ENCODE measurements at places on chromosomes 11 and 22.

GRCh38 chr11:2694995-2695939, 4.5 kb downstream of the KCNQ1OT1 start:
- no peak for DNase-seq

GRCh38 chr11:117232911-117233409, 489 bp downstream of the RNF214 start:
- DNase-seq, result peak; percentile 30

- DNase-seq, result no peak
These were observed 12.3 kb upstream of the SH3BP1 start for GRCh38 chr22:37627121-37627520.

DNA sequence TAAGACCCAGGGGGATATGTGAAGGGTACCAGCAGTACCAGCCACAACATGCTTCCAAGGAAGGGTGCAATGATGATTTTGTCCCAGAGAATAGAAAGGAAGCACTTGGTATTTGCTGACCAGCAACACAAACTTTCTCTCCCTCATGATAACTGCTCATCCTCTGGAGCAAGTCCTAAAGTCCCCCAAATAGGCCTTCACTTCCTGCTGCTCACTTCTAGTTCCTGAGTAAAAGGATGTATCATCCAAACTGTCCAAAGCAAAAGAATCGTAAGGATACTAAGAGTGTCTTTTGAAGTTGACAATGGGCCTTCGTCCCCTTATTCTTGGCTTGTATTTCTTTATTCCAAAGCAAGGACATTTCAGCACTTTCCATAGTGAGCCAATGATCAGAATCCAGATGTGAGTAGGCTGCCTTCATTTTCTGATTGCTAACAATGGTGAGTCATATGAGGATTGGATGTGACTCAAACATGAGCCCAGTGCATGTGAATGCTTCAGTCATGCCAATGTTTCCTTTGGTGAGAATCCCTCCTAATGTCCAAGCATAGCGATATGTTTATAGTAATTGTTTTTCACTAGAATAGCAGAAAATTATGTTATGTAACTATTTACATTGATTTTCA, 243.4 kb upstream of the POU2AF2 start:
- DNase-seq, result peak; percentile 68

- no peak for DNase-seq
These were observed 201.5 kb upstream of the LUZP2 start for GRCh38 chr11:24295360-24295759.

DNA sequence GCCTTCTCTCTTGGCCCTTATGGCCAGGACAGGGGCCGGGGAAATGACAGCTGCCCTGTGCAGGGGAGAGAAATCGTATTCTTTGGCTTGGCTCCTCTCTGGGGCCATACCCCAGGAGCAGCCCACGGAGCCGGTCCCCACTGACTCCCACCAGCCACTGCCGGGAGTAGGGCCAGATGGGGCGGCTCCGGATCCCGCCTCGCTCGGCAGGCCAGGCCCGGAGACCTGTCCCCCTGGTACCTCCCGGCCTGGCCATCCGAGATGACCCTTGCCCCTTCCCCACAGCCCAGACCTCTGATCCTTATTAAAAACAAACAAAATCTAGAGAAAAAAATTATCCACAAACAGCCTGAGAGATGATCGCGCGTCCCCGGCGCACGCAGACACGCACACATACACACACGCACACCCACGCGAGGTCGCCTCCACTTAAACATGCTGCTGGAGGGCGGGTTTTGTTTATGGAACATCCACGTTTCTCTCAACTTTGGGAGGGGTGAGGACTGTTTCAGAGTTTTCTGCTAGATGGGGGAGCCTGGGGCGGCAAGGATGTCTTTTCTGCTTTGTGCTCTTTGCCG, 59.1 kb downstream of the IGLL1 start:
- peak; percentile 52 for DNase-seq

DNA sequence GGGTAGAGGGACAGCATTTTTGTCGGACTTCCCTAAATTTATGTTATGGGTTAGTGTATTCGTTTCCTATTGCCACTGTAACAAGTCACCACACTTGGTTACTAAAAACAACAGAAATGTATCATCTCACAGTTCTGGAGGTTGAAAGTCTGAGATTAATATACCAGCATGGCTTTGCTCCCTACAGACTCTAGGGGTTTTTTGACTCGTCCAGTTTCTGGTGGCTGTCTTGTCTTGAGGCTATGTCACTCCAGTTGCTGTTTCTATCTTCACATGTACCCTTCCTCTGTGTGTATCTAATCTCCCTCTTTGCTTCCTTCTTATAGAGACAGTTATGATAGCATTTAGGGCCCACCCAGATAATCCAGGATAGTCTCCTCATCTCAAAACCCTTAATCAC, 9.1 kb upstream of the CCDC179 start:
- DNase-seq, result no peak

- DNase-seq, result no peak
These were observed 3.7 kb upstream of the FLRT1 start for GRCh38 chr11:64032050-64032449.

DNA sequence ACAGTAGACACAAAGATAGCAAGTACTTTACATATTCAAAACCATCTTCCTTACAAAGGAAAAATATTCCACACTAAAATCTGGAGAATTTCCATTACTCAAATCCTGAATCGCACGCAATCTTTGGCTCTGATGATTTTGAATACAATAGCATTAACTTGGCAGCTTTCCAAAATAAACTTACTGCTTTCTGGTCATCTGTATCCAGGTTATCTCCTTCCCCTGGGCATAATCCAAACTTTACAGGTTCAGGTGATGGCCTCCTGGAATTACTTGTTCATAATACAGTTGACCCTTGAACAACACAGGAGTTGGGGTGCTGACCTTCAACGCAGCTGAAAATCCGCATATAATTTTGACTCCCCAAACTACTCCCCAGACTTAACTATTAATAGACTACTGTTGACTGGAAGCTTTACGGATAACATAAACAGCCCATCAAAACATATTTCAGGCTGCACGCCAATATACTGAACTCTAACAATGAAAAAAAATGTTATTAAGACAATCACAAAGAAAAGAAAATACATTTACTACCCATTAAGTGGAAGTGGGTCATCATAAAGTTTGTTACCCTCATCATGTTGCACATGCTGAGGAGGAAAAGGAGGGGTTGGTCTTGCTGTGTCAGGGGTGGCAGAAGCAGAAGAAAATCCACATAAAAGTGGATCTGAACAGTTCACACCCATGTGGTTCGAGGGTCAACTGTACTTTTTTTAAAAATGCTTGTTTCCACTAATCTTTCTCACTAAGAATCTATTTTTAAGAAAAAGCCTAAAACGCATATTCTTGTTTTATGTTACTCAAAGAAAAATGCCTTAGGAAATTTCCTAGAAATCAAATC, 6.5 kb downstream of the MTMR2 start:
- DNase-seq, result no peak

GRCh38 chr11:114366331-114367243, 33.7 kb downstream of the C11orf71 start:
- DNase-seq, result peak; percentile 64

GRCh38 chr22:46149512-46150033, 753 bp upstream of the PPARA start:
- DNase-seq, result no peak

GRCh38 chr11:122852796-122853160, 14.5 kb downstream of the CRTAM start:
- DNase-seq, result no peak

DNA sequence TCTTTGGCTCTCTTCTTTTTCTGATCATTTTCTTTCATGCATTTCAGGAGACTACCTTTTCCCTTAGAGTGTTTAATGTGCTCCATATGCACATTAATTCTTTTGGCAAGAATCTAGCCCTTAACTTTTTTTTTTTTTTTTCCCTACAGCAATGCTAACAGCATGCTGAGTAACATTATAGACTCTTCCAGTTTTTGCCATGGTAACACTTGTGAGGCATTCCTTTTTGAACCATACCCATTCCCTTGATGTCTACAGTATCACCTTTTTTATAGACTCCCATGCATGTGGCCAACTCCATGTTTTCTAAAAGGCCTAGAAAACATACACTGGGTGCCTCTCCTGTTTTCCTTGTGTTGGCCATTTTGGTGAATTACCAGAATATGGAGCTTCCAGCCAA, 2.9 kb upstream of the MRPL17 start:
- DNase-seq, result no peak

DNA sequence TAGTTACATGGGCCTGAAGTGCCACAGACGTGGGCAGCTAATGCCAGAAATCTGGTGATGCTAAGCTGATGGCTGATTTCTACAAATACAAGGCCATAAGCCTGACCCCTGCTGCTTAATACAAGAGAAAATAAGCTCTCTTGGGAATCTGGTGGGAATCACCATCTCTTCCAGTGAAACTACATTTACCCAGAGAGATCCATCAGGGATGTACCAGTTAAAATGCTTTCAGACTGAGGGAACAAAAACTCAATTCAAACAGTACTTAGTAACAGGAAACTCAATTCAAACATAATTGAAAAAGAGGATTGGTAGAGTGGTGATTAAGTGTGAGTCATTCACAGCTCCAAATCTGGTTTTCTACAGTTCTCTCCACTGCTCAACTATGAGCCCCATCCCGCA, 1.7 kb upstream of the CAVIN3 start:
- DNase-seq, result peak; percentile 32

DNA sequence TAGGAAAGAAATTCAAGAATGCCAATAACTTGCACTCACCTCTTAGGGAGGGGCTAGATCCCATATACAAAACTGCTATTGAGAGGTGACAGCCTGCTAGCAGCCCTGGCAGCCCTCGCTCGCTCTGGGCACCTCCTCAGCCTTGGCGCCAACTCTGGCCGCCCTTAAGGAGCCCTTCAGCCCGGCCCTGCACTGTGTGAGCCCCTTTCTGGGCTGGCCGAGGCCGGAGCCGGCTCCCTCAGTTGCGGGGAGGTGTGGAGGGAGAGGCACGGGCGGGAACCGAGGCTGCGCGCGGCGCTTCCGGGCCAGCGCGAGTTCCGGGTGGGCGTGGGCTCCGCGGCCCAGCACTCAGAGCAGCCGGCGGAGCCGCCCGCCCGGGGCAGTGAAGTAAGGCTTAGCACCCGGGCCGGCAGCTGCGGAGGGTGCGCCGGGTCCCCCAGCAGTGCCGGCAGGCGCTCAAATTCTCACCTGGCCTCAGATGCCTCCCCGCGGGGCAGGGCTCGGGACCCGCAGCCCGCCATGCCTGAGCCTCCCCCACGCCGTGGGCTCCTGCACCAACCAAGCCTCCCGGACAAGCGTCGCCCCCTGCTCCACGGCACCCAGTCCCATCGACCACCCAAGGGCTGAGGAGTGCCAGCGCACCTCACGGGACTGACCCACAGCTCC, 329.9 kb downstream of the FAM181B start:
- no peak for DNase-seq

- DNase-seq, result peak; percentile 12
These were observed 204.2 kb downstream of the AASDHPPT start for GRCh38 chr11:106281455-106282173.

GRCh38 chr11:72436661-72437060, 2.3 kb upstream of the CLPB start:
- DNase-seq, result no peak

- DNase-seq, result no peak
These were observed 26.6 kb upstream of the SCN3B start for GRCh38 chr11:123681030-123681429.

- peak; percentile 3 for DNase-seq
These were observed 61.8 kb downstream of the CD82 start for GRCh38 chr11:44627165-44627789.

All from AG08396 (cell line).